ENCODE measurements at places on chromosomes 7 and 10.

GRCh38 chr10:997266-998022 lies 9.2 kb downstream of the GTPBP4 start:
- no peak for DNase-seq

DNA sequence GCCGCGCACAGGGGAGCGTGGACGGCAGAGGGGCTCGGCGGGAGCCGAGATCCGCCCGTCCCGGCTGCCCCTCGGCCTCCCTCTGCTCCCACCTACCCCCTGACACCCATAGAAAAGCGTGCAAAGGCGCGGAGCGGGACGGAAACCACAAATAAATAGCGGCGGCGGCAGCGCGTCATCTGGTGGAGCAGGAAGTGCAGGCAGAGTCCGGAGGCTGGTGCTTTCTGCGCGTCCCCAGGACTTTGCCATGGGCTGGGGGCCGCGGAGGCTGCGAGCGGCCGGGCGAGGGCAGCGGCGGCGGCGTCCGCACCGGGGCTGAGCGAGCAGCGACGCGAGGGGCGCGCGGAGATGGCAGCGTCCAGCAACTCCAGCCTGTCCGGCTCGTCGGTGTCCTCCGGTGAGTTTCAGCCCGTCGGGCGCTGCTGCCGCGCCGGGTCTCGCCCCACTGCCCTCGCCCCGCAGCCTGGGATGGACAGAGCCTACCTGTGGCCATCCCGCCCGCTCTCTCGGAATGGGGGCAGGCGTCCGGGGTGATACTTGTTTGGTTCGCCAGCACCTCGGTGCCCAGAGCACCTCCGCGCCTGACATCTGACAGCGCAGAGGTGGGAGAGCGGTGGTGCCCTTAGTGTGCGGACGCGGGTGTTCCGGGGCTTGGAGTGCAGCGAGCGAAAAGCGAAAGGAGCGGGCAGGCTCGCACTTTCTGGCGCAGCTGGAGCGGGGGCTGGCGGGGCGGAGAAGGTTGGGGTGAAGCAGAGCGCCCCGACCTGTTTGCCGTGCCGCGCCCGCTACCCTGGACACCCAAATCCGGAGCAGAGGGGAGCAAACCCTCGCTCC lies at the start of gene CHN2:
TSS of gene CHN2 (plus strand) at position 182 of the 834 bp plus-strand sequence.
- DNase-seq = peak; percentile 59

- no peak for DNase-seq
Measured at GRCh38 chr7:18866359-18867036, 250.9 kb downstream of the TWIST1 start.

GRCh38 chr10:17585016-17585415 lies 32.2 kb downstream of the HACD1 start:
- DNase-seq = no peak

GRCh38 chr7:22561321-22561811 lies 61.4 kb upstream of the STEAP1B start:
- DNase-seq = no peak

DNA sequence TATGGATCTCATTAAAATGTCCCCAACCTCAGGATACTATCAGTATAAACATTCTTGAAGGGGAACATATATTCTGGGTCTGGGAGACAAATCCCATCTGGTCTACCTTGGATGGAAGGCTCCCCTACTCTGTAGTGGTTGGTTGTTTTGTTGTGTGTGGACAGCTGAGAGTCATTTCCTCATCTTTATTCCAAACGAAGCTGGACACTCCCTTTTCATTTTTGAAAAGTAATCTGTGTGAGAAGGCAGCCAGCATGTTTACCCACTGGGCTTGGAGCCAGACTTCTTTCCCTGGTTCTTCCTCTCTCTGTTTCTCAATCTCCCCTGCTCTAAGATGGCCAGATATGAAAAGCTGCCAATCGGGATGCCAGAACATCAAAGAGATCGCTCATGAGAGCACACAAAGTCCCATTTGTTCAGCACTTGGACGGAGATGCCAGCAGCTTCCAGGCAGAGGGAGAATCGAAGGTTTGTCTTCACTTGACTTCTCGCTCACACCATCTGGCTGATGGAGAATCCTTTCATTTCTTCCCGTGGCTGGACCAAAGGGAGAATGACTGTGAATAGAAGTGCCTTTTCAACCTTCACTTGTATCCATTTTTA lies 108.1 kb upstream of the AGR3 start:
- DNase-seq = peak; percentile 26

All from amygdala (tissue), 56 donors.